ENCODE measurements at places on chromosomes 5 and 9.

- no peak for DNase-seq
These were observed 108.3 kb upstream of the MSX2 start for GRCh38 chr5:174616036-174616435.

DNA sequence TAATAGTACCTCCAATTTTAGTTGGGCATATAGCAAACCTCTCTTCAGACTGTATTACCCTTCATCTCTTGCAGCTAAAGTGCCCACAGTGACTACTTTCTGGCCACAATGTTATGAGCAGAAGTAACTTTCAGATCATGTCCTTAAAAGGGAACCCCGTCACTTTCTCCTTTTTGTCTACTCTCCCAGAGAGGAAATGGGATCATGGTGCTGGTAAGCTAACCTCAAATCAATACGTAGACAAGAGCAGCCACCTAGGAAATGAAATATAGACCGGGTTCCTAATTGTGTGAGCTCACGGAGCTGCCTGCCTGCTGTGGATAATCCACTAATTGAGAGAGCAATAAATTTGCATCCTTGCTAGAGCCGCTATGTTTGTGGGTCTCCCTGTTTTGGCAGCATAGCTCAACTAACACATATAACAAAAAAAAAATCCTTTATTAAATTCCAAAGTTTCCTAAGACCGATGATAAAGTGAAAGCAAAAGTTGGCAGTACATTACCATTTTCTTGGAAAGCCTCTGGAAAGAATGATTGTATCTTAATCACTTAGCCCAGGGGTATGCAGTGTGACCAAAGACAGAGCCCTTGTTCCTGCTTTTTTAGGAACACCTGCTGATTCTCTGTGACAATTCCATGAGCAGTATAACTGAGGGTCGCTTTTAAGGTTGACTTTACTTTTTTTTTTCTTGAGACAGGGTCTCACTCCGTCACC, 5.6 kb upstream of the IL7R start:
- DNase-seq = no peak

DNA sequence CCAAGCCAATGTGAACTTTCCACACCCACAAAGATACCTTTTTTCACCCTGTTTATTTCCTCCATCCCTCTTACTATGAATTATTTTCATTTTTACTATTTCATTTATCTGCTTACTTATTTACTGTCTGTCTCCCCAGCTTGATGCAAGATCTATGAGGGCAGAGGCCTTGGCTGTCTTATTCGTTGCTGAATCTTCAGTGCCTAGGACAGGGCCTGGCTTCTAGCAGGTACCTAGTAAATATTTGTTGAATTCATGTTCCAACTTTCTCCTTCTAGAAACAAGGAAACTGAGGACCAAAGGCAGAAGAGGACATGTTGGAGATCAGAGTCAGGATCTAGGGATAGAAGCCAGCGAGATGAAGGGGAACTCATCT, 543 bp upstream of the DNM1 start:
- peak; percentile 61 for DNase-seq

GRCh38 chr9:130214776-130215340, 42.7 kb downstream of the NCS1 start:
- DNase-seq = no peak

GRCh38 chr5:131265311-131265803, 1.5 kb downstream of the CDC42SE2 start:
- DNase-seq = peak; percentile 74

- no peak for DNase-seq
These were observed 146.8 kb upstream of the FBXL7 start for GRCh38 chr5:15353086-15353645.

DNA sequence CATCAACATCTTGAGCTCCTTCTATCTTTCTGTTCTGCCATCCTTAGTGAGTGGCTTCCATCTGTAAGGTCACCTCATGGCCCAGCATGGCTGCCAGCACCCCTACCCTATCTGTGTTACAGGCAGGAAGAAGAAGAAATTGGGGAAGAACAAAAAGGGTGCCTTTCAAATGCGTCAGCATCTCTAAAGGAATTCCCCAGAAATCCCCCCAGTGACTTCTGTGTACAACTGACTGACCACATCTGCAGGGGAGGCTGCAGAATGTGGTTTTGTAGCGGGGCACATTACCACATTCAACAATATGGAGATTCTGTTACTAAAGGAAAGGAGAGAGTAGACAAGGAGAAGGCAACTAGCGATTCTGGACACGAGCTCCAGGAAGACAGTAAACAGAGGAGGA, 40.1 kb downstream of the ALG2 start:
- DNase-seq = no peak

- no peak for DNase-seq
These were observed 2.1 kb downstream of the ZDHHC21 start for GRCh38 chr9:14690948-14691730.

GRCh38 chr5:169595172-169595820, 11.7 kb downstream of the SPDL1 start:
- no peak for DNase-seq

- peak; percentile 16 for DNase-seq
These were observed 1.9 kb downstream of the ISOC1 start for GRCh38 chr5:129096382-129096991.

GRCh38 chr5:113083481-113083880, 106.9 kb downstream of the DCP2 start:
- no peak for DNase-seq

- DNase-seq = no peak
These were observed 69.0 kb downstream of the LIX1 start for GRCh38 chr5:97073420-97073819.

GRCh38 chr9:74951107-74951720, 1.5 kb downstream of the C9orf40 start:
- no peak for DNase-seq

- no peak for DNase-seq
These were observed 27.1 kb upstream of the SEMA4D start for GRCh38 chr9:89524963-89525362.

DNA sequence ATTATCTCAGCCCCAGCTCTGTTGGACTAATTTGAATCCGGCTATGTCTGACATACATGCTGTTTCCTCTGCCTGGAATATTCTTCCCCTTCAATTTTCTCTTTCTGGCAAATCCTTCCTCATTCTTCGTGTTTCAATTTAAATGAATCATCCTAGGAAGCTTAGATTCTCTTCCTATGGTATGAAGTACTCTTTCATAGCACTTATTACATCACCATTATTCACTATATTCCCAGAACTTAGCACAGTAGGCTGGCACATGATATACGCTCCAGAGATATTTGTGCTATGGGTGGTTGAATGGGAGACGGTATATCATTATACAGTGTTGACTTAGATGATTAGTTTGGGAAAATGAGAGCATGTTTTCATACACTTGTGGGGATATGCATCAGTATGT, 91.0 kb upstream of the JAK2 start:
- DNase-seq = no peak

DNA sequence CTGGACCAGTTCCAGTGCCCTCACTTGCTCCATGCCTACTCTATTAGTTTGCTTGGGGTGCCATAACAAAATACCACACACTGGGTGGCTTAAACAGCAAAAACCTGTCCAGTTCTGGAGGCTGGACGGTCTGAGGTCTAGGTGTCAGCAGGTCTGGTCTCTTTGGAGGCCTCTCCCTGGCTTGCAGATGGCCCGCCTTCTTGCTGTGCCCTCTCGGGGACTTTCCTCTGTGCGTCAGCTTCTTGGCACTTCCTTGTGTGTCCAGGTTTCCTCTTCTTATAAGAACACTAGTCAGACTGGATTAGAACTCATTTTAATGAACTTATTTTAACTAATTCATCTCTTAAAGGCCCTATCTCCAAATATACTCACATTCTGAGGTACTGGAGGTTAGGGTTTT, 97.2 kb downstream of the CARTPT start:
- DNase-seq = no peak

DNA sequence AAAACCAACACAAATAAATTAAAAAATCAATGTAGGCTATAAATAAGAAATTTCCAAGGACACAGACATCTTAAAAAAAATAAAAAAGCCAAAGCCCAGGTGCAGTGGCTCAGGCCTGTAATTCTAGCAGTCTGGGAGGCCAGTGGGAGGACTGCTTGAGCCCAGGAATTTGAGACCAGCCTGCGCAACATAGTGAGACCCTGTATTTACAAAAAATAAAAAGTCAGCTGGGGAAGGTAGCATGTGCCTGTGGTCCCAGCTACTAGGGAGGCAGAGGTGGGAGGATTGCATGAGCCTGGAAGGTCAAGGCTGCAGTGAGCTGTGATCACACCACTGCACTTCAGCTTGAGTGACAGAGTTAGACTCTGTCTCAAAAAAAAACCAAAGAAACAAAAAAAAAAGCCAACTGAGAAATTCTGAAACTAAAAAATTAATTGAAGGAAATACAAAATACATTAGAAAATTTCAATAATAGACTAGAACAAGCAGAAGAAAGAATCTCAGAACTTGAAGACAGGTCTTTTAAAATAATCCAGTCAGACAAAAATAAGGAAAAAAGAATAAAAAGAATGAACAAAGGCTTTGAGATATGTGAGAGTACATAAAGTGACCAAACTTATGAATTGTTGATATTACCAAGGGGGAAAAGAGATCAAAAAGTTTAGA, 149.5 kb upstream of the PANK3 start:
- DNase-seq = no peak

DNA sequence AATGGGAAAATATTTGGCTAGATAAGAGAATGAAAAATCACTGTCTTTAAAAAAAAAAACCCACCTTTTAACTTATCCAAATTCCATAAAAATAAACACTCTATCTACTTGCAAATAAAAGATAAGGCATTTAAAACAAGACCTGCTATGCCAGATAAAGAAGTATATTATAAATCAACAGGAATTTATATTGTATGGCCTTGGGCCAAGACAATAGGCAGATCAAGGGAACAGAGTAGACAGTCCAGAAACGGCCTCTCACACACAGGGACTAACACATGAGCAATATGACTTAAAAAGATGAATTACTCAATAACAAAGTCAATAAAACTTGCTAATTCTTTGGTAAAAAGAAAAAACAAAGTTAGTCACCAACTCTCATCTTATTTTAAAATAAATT, 34.7 kb upstream of the ICE1 start:
- no peak for DNase-seq

DNA sequence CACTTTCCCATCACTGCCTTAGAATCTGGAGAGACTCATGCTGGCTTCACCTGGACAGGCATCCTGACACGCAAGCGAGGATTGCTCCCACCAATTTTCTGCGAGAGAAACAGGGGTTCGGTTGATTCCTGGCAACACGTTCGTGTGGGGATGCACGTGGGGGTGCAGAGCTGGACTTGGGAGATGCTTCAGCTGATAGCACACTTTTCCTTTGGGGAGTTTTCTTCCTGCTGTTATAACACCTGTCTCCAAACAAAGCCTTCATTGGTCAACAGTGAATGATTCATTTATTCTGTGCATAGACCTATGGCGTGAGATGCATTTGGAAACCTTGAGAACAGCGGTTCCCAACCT, 50.0 kb downstream of the ROPN1L start:
- no peak for DNase-seq

- DNase-seq = peak; percentile 75
These were observed 70.2 kb upstream of the ALDH1A1 start for GRCh38 chr9:73023025-73023541.

GRCh38 chr9:101342595-101342994, 42.2 kb downstream of the BAAT start:
- DNase-seq = no peak

DNA sequence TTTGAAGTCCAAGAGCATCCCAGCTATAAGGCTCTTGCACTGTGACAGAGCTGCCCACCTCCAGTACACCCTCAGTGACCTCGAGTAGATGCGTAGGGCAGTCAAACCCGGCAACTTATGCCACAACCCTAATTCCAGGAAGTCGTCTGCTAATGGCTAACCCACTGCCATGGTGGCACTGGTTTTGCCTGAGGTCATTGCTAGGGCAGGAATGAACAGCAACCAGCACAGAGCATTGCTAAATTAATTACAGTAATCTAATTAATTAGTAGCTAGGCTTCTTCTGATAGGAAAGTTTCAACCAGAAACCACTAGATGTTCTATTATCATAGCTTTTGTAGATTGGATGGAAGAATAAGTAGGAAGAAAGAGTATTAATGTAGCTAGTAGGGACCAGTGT, 122.8 kb downstream of the DPYSL3 start:
- no peak for DNase-seq

- DNase-seq = no peak
These were observed 5.3 kb upstream of the SLC25A48 start for GRCh38 chr5:135829179-135829578.

GRCh38 chr9:68819065-68819464, 114.0 kb downstream of the PIP5K1B start:
- no peak for DNase-seq

GRCh38 chr5:103428923-103429322, 133.7 kb downstream of the NUDT12 start:
- no peak for DNase-seq

DNA sequence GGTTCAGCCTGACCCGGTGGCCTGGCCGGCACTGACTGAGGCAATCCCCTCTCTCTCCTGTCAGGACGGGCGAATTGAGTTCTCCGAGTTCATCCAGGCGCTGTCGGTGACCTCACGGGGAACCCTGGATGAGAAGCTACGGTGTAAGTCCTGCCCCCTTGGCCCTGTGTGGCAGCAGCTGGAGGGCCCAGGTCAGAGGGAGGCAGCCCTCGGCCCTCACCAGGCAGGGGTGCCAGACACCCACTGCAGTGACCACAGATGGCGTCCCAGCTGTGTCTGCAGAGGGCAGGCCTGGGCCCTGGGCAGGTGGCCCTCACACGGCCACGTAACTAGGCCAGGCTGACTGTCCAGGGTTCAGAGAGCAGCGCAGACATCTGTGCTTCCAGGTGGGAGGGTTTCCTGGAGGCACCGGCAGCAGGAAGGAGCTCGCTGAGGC, 45.9 kb upstream of the HMCN2 start:
- DNase-seq = no peak

- DNase-seq = no peak
These were observed 1.6 kb downstream of the FIBCD1 start for GRCh38 chr9:130937146-130938076.

DNA sequence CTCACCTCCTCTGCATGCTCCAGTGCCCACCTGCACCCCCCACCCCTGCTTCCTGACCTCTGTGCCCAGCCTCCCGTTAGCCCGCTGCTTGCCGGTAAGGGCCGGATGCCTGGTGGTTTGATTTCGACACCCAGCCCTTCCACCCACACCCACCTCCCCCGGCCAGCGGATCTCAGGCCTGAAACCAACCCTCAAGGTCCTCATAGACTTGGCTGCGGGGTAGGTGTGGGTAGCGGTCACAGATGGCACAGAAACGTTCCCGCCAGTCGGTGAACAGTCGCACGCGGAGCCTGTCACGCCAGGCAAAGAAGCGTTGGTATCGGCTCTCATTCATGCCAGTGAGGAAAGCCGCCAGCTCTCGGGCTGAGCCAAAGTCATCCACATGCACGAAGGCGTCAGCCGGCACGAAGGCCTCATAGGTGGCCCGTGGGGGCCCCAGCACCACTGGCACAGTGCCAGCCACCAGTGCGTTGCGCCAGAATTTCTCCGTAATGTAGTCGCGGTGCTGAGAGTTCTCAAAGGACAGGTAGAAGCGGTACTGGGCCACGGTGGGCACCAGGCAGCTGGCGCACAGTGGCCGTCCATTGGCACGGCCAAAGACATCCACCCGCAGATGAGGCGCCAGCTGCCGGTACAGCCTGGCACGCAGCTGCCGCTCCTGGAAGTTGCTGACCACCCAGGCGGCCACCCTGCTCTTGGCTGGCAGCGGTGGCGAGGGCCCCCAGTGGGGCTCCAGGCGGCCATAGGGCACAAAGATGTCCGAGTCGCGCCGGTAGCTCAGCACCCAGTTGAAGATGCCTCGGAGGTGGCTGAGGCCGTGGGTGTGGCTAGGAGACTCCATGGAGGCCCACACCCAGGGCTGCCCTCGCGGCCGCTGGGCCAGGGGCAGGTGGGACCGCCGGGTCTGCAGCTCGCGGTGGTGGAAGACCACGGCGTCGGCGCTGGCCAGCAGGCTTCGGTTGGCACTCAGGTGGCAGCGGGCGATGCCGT, 1.1 kb downstream of the FUT7 start:
- peak; percentile 52 for DNase-seq
